ENCODE measurements at places on chromosomes 4 and X.

- no peak for DNase-seq
Measured at GRCh38 chrX:52933976-52934703, 24.2 kb downstream of the FAM156A start.

- DNase-seq = no peak
Measured at GRCh38 chrX:128928636-128929035, 594.7 kb downstream of the SMARCA1 start.

GRCh38 chr4:6198278-6198677, 2.1 kb downstream of the JAKMIP1 start:
- DNase-seq = peak; percentile 68

GRCh38 chrX:44903830-44904530, 31.0 kb downstream of the KDM6A start:
- DNase-seq = no peak

GRCh38 chr4:27049239-27049829, 188.7 kb downstream of the STIM2 start:
- DNase-seq = no peak

DNA sequence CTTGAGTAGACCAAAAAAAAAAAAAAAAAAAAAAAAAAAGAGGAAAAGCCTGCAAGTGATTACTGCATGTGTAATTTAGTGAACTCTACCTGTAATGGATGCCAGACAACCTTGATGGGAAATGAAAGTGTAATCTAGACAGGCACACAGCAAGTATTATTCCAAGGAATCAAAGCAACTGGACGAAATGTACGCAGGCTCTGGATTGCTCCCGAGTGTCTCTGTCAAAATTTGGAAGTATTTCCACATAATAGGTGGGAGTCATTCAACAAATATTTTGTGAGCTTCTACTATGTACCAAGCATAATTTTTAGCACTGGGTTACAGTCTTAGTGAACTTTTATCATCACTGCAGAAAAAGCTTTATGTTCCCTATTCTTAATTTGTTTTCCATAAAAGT, 64.2 kb downstream of the LIMCH1 start:
- DNase-seq = no peak

- DNase-seq = no peak
Measured at GRCh38 chr4:130329036-130329435, 1233.1 kb downstream of the C4orf33 start.

GRCh38 chrX:122777766-122778165, 406.3 kb upstream of the GRIA3 start:
- no peak for DNase-seq

- no peak for DNase-seq
Measured at GRCh38 chr4:126552321-126552720, 1080.4 kb upstream of the INTU start.

GRCh38 chrX:65999563-66000148, 40.2 kb downstream of the VSIG4 start:
- no peak for DNase-seq

DNA sequence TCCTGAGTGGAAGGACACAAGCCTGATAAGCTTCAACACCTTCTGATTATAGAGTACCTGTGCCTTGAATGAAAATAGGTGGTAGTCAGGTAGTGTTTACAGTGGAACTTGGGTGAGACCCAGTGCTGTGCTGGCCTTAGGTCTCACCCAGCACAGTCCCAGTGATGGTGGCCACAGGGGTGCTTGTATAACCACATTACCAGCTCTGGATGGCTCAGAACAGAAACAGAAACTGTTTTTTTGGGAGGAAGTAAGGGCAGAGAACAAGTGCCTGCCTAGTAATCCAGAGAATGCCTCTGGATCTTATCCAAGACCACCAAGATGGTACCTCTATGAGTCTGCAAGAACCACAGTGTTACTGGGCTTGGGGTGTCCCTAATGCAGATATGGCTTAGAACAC, 171.5 kb upstream of the DIPK2B start:
- no peak for DNase-seq

GRCh38 chr4:80043541-80043940, 29.5 kb downstream of the ANTXR2 start:
- no peak for DNase-seq

DNA sequence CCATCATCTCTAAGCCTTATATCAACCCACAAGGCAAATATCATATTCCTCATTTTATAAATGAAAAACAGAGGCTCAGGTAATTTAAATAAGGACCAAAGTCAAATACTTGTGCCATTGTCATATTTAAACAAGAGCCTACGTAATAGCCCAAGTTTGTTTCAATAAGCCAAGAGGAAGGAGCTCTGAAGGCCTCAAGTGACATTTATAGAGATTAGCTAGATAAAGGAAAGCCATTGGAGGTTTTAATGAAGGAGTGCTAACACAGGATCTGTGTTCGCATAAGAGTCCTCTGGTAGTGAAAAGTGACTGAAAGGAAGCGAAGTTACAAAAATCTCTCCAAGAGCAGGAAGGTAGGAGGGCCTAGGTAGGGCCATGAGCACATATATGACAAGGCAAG, 384.9 kb upstream of the NOCT start:
- DNase-seq = no peak

GRCh38 chr4:168844353-168845049, 165.6 kb downstream of the CBR4 start:
- no peak for DNase-seq

- no peak for DNase-seq
Measured at GRCh38 chrX:123648028-123648810, 84.6 kb downstream of the THOC2 start.

DNA sequence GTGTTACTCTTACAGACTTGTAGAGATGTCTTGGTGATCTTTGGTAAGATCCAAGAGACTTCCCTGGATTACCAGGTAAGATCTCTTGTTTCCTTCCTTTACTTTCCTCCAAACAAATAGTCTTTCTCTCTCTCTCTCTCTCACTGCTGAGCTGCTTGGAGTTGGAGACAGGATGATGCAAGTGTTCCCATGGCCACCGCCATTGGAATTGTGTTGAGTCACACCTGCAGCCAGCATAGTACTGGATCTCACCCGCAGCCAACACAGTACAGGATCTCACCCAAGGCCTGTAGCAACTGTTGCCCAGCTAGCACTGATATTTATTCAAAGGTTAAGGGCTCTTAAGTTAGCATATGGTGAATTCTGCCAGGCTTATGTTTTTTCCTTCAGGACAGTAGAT, 1080.9 kb downstream of the FAT4 start:
- no peak for DNase-seq

- DNase-seq = no peak
Measured at GRCh38 chr4:148214529-148215166, 227.6 kb downstream of the NR3C2 start.

- no peak for DNase-seq
Measured at GRCh38 chr4:87498446-87498900, 30.7 kb downstream of the SPARCL1 start.

- no peak for DNase-seq
Measured at GRCh38 chrX:134855751-134856150, 135.0 kb upstream of the SMIM10 start.

GRCh38 chrX:115330498-115331168, 41.1 kb downstream of the LUZP4 start:
- no peak for DNase-seq

GRCh38 chr4:158295053-158295452, 84.8 kb downstream of the TMEM144 start:
- DNase-seq = no peak
